PC-3 (cell line): ENCODE measurements at places on chromosomes 3 and 15. TPM values are rescaled to one million over a fixed set of nuclear protein-coding genes. Genes with fewer than 3 reads are reported as not detected.
A peak's percentile ranks its signal among the peaks of the same experiment; 100 is the strongest.

The CRYGS gene
- 3.4 and 4.4 TPM in 2 replicates for total RNA-seq

The PLCH1 gene
- total RNA-seq: 4.1 and 4.5 TPM in 2 replicates

The UQCC5 gene
- 14.5 and 26.1 TPM in 2 replicates for total RNA-seq

The CLDN18 gene
- not detected in 2 replicates for total RNA-seq

The GPR149 gene
- total RNA-seq: not detected in 2 replicates

The HRH1 gene
- total RNA-seq: 5.9 and 7.5 TPM in 2 replicates

The CCDC33 gene
- 0.77 TPM in 1 of 2 replicates, not detected in the other for total RNA-seq

The SLC30A4 gene
- 1.3 and 1.4 TPM in 2 replicates for total RNA-seq

The CD80 gene
- not detected in 2 replicates for total RNA-seq

The FOXB1 gene
- not detected in 2 replicates for total RNA-seq

GRCh38 chr15:73368301-73369136, at the start of gene HCN4:
TSS of gene HCN4 (minus strand) at chr15:73368958. CDS start at chr15:73368270, 688 bp downstream.
- H3K36me3 ChIP-seq: no peaks in the 10 kb centered on the region
- H3K27me3 ChIP-seq: peaks cover 87% of the 10 kb centered on the region
- H3K4me3 ChIP-seq: no peak within 1 kb of the TSS
- H3K4me1 ChIP-seq: no peaks in the 10 kb centered on the region
- DNase-seq: no peak

DNA sequence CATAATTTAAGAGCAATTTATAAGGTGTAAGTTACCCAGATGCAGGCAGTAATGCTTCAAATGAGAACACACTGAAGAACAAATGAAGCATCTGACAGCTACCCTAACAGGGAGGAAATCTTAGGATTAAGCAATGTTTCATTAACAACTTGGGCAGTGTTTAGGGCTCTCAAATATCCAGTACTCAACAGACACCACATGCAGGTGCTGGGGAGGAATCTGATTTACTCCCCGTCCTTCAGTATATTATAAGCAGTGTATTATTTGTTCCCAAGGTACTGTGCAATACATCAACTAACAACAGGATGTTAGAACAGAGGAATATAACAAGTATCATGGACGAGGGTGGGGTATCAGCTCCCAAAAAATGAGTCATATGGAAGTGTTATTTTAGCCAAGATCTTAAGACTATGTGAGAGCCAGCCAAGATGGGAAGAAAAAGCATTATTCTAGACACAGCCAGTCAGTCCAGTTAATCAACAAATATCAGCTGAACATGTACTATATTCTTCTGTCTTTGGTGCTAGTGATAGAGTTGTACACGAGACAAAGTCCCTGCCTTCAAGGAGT, 20.4 kb downstream of the BTBD1 start:
- H3K27me3 ChIP-seq: no peaks in the 10 kb centered on the region
- peaks cover 36% of the 10 kb centered on the region for H3K36me3 ChIP-seq
- H3K4me1 ChIP-seq: peaks cover 4% of the 10 kb centered on the region; the same call in 1 of the 2 replicates
- H3K27ac ChIP-seq: no peak overlapping the region
- peak; percentile 40 for DNase-seq

GRCh38 chr15:90419738-90420406, 31.8 kb downstream of the IQGAP1 start:
- peak overlapping the region; percentile 50; the same call in 1 of the 2 replicates for H3K4me3 ChIP-seq
- H3K27me3 ChIP-seq: no peaks in the 10 kb centered on the region
- peak; percentile 93 for DNase-seq
- H3K36me3 ChIP-seq: no peaks in the 10 kb centered on the region

GRCh38 chr3:141746962-141747361, 8.9 kb downstream of the RNF7 start:
- peaks cover 18% of the 10 kb centered on the region for H3K36me3 ChIP-seq
- no peak overlapping the region for H3K4me3 ChIP-seq
- H3K27ac ChIP-seq: no peak overlapping the region

GRCh38 chr15:70308011-70308734, 210.5 kb upstream of the TLE3 start:
- H3K4me1 ChIP-seq: no peaks in the 10 kb centered on the region
- no peaks in the 10 kb centered on the region for H3K36me3 ChIP-seq
- no peak overlapping the region for H3K4me3 ChIP-seq
- H3K27me3 ChIP-seq: peaks cover 33% of the 10 kb centered on the region
- H3K27ac ChIP-seq: no peak overlapping the region

DNA sequence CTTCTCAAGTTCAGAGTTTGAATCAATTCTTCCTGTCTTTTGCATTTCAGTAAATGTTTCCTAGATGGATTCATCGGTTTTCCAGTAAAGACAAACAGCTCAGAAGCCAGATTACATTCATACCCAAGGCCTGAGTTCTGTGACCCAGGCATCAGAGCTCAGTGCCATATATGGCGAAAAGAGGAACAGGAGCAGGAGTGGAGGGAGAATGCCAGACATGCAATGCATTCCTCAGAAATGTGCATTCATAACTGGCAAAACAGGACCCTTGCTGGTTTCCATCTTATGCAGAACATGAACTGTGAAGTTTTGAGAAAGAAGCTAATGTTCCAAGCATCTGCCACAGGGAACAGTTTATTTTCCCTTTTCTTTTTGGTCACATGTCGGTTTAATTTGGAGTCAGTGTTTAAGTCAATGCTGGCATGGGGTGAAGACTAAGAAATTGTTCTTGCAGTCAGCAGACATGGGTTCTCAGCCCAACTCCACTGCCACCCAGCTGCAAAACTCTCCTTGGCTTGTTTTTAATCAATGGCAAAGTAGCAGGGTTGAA, 116.5 kb downstream of the LPP start:
- peak; percentile 60 for DNase-seq
- H3K4me3 ChIP-seq: no peak overlapping the region

DNA sequence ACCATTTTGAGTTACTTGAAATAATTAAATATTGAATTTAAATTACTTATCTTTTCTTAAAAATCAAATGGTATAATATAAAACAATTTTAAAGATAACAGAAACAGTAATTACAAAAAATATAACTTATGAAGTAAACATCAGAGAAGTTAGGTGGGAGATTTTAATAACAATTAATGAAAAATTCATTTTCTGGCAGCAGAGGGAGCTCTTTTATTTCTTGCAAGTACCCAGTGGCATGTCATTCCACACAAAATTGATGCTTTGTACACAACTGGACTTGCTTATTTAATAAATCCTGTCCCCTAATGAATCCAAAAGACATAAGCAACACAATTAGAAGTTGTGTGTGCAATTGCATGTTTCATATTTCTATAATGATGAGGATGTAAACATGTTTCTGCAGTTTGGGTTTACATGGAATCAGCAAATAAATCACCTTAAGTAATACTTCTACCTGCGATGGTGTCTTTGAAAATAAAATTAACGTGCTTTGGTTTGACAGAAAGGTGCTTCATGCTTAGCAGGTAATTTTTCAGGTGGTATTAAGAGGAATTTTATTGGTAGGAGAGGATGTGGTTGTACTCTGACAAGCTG, 861.3 kb downstream of the ZPLD1 start:
- no peaks in the 10 kb centered on the region for H3K27me3 ChIP-seq
- H3K4me1 ChIP-seq: no peaks in the 10 kb centered on the region
- peak; percentile 50 for DNase-seq
- no peaks in the 10 kb centered on the region for H3K36me3 ChIP-seq

GRCh38 chr3:18499301-18499700, 74.2 kb upstream of the SATB1 start:
- peaks cover 17% of the 10 kb centered on the region for H3K4me1 ChIP-seq
- no peak overlapping the region for H3K27ac ChIP-seq
- no peak for DNase-seq
- H3K36me3 ChIP-seq: no peaks in the 10 kb centered on the region

DNA sequence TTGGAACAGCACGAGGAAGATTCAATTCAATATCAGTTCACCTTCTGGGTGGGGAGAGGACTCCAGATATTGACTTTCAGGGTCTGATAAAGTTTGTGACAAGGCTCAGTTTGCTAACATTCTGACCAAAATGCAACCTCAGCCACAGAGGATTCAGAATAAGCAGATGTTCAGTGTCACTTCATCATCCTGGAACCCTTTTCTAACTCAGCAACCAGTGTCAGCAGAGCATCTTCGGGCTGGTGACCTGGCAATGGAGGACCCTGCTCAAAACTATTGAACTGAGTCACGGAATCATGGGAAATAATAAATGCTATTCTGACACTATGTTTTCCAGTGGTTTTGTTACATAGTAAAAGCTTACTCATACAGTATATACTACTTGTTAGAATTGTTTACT, 433.4 kb upstream of the CFAP20DC start:
- peaks cover 31% of the 10 kb centered on the region for H3K4me1 ChIP-seq
- no peak overlapping the region for H3K4me3 ChIP-seq
- H3K36me3 ChIP-seq: no peaks in the 10 kb centered on the region
- no peak for DNase-seq
- H3K27me3 ChIP-seq: no peaks in the 10 kb centered on the region

DNA sequence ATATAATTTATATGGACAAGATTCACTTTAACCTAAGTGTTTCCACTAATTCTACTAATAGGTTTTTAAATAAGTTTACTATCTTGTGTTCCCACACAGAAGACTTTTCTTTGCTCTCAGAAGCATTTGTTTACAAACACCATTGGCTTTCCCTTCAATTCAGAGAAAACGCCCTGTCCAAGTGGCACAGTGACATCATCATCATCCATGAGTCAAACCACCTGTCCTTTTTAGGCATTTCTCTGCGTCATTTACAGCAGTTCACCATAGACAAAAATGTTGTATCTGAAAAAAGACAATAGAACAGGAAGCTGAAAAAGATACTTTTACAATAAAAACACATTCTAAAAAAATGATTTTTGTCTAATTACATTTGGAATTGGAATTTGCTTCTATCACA, 9.3 kb upstream of the BCL2L10 start:
- no peak for DNase-seq
- no peak overlapping the region for H3K4me3 ChIP-seq
- H3K36me3 ChIP-seq: no peaks in the 10 kb centered on the region

- no peak overlapping the region for H3K4me3 ChIP-seq
- no peaks in the 10 kb centered on the region for H3K4me1 ChIP-seq
- H3K36me3 ChIP-seq: no peaks in the 10 kb centered on the region
- peak; percentile 21 for DNase-seq
- H3K27ac ChIP-seq: no peak overlapping the region
- no peaks in the 10 kb centered on the region for H3K27me3 ChIP-seq
Observed at GRCh38 chr3:134104031-134104430, 74.3 kb upstream of the SLCO2A1 start.

GRCh38 chr3:69081583-69082262, 1.6 kb upstream of the UBA3 start:
- DNase-seq: peak; percentile 32
- no peak overlapping the region for H3K4me3 ChIP-seq
- no peaks in the 10 kb centered on the region for H3K27me3 ChIP-seq
- H3K36me3 ChIP-seq: no peaks in the 10 kb centered on the region

DNA sequence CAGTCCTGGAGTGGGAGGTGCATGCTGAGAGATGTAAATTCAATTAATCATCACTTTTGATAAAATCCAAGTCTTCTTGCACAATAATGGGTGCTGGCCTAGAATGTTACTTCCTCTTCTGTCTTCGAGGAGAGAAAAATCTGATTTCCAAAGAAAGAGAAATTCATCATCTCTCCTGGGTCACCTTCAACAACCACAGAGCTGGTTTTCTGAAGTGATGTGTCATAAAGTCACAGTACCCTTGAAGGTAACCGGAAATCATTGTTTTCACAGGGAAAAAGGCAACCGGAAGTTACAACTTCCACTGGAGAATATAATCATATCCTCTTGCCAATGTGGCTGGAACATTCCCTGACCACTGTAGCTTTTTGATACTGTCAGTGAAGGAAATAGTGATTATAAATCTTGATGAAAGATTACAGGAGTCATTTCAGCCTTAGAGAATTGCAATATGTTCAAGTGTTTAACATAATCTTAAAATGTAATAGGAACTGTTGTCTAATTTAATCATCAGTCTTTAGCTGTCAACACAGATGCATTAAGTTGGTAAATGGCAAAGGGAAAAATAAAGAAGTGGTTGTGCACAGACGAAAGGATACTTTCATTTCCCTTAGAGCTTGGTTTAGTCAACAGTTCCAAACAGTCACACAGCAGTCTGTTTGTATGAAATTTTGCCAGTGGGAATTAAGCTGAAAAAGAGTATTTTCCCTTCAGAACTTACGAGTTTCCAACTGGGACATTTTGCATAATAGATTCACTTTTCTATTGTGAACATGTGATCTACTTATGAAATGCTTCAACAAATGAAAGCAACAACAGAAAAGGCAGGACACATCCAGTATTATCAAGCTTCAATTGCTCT, 106.5 kb upstream of the SLC4A7 start:
- H3K4me3 ChIP-seq: no peak overlapping the region
- peak; percentile 49 for DNase-seq
- peaks cover 11% of the 10 kb centered on the region for H3K4me1 ChIP-seq
- H3K27me3 ChIP-seq: no peaks in the 10 kb centered on the region
- no peaks in the 10 kb centered on the region for H3K36me3 ChIP-seq
- no peak overlapping the region for H3K27ac ChIP-seq

- no peaks in the 10 kb centered on the region for H3K36me3 ChIP-seq
- no peak overlapping the region for H3K27ac ChIP-seq
- peak; percentile 53 for DNase-seq
- H3K27me3 ChIP-seq: no peaks in the 10 kb centered on the region
- H3K4me3 ChIP-seq: no peak overlapping the region
Observed at GRCh38 chr3:56845505-56845904, 43.8 kb upstream of the ARHGEF3 start.

GRCh38 chr3:164806188-164806587, 272.1 kb downstream of the SI start:
- no peaks in the 10 kb centered on the region for H3K36me3 ChIP-seq
- no peaks in the 10 kb centered on the region for H3K27me3 ChIP-seq
- H3K4me1 ChIP-seq: no peaks in the 10 kb centered on the region
- DNase-seq: no peak

- H3K27ac ChIP-seq: no peak overlapping the region
- H3K4me3 ChIP-seq: no peak overlapping the region
Observed at GRCh38 chr3:149701977-149702350, 44.1 kb upstream of the WWTR1 start.

DNA sequence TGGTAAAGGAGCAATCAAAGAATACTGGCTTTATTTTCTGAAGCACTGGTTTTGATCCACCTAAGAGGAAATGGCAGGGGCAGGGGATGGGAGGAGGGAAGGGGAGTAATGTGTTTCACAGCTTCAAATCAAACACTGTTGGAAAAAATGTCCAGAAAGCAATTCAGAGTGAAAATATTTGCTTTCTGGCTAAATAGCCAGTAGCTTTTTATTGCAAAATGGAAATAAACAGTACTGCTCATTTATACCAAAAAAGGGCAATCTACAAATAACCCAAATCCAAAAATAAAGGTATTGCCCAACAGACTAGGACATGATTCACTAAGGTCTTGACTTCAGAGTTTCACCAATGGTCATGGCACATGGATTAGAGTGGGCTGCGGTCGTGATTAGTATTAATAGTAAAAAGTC, 279.3 kb upstream of the THBS1 start:
- peak; percentile 53 for DNase-seq
- no peaks in the 10 kb centered on the region for H3K27me3 ChIP-seq
- H3K27ac ChIP-seq: peak overlapping the region; percentile 46
- peaks cover 30% of the 10 kb centered on the region for H3K4me1 ChIP-seq

- H3K27me3 ChIP-seq: no peaks in the 10 kb centered on the region
- no peak overlapping the region for H3K4me3 ChIP-seq
- peaks cover 11% of the 10 kb centered on the region for H3K4me1 ChIP-seq
- no peaks in the 10 kb centered on the region for H3K36me3 ChIP-seq
- no peak for DNase-seq
- no peak overlapping the region for H3K27ac ChIP-seq
Observed at GRCh38 chr3:194300382-194300758, 50.8 kb downstream of the CPN2 start.

GRCh38 chr15:38207621-38208020, 45.0 kb upstream of the SPRED1 start:
- H3K4me1 ChIP-seq: peaks cover 24% of the 10 kb centered on the region
- no peak overlapping the region for H3K4me3 ChIP-seq
- no peaks in the 10 kb centered on the region for H3K27me3 ChIP-seq
- DNase-seq: peak; percentile 43
- H3K27ac ChIP-seq: no peak overlapping the region
- H3K36me3 ChIP-seq: no peaks in the 10 kb centered on the region

GRCh38 chr3:139771331-139771730, 93.6 kb upstream of the NMNAT3 start:
- DNase-seq: no peak
- no peak overlapping the region for H3K4me3 ChIP-seq
- H3K27me3 ChIP-seq: no peaks in the 10 kb centered on the region
- no peak overlapping the region for H3K27ac ChIP-seq
